GM19239 (cell line): ENCODE measurements at places on chromosomes 3 and 15.
A peak's percentile ranks its signal among the peaks of the same experiment; 100 is the strongest.

DNA sequence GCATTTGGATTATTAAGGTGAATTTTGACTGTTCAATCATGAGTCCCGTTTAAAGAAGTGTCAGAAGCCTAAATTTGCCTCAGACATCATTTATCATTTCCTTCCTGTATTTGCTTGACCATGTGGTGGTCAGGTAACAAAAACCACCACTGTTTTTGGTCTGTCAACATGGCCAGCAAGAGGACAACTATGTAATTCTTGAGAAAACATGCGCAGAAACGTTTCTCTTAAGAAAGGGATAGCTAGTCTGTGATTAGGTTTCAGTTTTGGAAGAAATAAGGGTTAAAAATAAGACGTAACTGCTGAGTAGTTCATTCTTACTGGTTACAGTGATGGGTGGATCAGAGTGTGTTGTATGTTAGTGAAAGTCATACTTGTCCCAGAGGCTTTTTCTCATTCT lies 204.5 kb downstream of the AKAP13 start:
- DNase-seq, result no peak

DNA sequence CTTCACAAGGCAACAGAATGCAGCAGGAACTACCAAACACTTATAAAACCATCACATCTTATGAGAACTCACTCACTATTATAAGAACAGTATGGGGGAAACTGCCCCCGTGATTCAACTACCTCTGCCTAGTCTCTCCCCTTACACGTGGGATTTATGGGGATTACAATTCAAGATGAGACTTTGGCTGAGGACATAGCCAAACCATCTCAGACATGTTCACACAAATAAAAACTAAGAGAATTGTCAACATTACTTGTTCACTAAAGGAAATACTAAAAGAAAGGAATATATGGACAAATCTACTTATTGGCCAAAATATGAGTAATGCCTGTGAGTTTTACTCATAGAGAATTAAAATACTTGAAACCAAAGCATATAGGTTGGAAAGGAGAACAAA lies 505.1 kb downstream of the IGSF11 start:
- no peak for DNase-seq

- DNase-seq, result no peak
These were observed 1.2 kb downstream of the ZNF770 start for GRCh38 chr15:34986771-34987480.

DNA sequence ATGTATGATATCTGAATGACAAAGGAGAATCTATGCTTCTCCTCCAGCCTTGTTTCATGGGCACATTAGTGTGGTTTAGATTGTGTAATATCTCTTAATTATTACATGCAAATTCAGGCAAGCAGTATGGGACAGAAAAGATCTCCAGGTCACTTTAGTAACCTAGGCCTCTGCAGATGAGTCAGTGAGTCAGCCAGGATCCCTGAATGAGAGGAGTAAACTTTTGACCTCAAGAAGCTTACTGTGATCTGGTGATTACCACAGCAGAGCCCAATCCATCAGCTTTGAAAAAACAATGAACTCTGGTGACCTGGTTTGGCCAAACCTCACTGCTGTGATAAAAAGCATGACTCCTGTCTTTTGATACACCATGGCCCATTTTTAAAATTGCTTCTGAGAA lies 107.8 kb downstream of the LRRN1 start:
- no peak for DNase-seq

GRCh38 chr15:45169608-45170480 lies 17.9 kb downstream of the SHF start:
- DNase-seq, result no peak

GRCh38 chr3:13612829-13613228 lies 63.9 kb downstream of the FBLN2 start:
- no peak for DNase-seq

GRCh38 chr3:45508483-45509037 lies 86.0 kb upstream of the LIMD1 start:
- no peak for DNase-seq

GRCh38 chr3:10496121-10496863 lies 9.1 kb downstream of the ATP2B2 start:
- no peak for DNase-seq

GRCh38 chr3:128081226-128081625 lies 29.0 kb downstream of the SEC61A1 start:
- DNase-seq, result no peak

GRCh38 chr3:159501029-159501428 lies 487.6 kb upstream of the IL12A start:
- DNase-seq, result no peak

DNA sequence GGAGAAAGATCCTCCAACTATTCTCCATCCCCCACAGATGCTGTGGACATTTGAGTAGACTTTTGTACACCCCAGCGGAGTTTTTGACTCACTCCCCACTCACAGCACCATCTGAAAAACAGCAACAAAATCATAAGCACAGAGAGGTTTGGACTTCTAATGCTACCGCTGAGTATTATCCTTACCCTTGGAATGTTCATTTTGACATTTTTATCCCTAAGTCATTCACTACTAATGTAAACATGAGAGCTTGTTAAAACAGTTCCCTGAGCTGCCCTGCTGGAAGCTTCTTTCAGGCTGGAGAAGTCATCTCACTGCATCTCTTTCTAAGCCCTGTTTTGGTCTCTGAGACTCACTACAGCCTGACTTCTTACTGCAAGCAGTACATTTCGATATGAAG lies 1045.9 kb downstream of the MCTP2 start:
- DNase-seq, result no peak

- DNase-seq, result peak; percentile 95
These were observed at the start of gene WDR6 for GRCh38 chr3:49007068-49007770. WDR6 (plus strand) TSS chr3:49007391; CDS start chr3:49007432, 41 bp downstream.

DNA sequence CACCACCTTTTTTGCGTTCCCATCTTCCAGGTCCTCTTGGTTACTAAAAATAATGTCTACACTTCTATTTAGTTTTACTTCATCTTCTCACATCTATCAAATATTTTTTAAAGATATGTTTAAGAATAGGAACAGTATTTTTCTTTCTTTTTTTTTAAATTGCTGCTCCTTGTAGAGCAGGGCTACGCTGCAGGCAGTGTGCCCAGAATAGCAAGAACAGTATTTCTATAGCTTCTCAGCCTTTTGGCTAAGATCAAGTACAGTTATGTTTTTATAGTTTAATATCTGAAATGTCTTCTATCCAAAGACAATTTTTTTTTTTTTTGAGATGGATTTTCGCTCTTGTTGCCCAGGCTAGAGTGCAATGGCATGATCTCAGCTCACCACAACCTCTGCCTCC lies 73.0 kb downstream of the MYO9A start:
- DNase-seq, result no peak

GRCh38 chr15:62472616-62473299 lies 307.7 kb upstream of the C2CD4B start:
- DNase-seq, result no peak

- no peak for DNase-seq
These were observed 44.7 kb downstream of the SGO1 start for GRCh38 chr3:20141316-20141715.

- no peak for DNase-seq
These were observed 53.0 kb upstream of the TPM1 start for GRCh38 chr15:62989366-62990055.

DNA sequence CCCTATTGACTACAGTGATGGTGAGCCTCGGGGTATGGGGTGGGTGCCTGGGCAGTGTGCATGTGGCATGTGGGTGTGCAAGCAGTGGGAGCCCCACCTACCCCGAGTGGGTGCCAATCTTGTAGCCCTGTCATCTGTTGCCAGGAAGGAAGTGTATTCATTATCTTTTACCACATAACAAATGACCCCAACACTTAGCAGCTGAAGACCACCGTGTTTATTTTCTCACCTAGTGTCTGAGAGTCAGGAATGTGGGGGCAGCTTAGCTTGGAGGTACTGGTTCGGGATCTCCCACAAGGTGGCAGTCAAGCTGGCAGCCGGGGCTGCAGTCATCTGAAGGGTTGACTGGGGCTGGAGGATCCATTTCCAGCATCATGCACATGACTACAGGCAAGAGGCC lies 21.7 kb downstream of the XYLB start:
- DNase-seq, result no peak

- no peak for DNase-seq
These were observed 77.3 kb downstream of the LRTM1 start for GRCh38 chr3:54850484-54851018.

DNA sequence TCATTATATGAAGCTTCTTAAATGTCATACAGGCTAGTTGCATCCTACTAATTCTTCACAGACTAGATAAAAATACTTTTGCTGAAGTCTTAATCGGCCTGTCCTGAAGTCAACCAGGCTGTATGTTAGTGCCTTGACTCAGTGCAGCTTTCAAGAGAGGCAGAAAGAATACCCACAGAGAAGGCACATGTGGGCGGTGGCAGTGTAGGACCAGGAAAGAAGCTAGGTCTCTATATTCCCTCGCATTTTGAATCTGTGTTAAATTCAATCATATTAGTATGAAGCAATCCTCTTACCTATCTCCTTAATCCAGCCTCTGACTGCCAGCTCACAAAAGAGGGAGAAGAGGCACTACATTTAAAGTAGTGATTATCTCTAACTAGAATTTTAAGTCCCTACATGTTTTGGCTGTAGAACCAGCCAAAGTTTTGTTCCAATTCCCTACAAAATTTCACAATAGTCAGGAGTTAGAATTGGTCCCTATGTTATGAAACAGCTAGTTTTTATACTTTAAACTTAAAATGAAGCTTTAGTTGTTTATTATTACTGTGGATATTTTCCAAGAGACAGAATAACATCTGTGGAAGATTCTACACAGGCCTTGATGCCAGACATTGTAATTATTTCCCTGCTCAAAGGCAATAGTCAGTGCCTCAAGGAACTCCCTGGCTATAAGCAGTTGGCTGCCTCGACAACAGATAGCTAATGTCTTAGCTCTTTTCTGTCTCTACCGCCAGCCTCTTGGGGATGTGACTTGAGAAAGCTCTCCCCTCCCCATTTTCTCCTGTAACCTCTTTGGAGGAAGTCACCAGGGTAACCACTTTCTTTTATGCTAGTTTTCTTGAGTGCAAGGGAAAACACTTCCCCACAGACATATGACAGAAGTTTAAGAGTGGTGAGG lies 31.9 kb downstream of the CRTC3 start:
- DNase-seq, result no peak

DNA sequence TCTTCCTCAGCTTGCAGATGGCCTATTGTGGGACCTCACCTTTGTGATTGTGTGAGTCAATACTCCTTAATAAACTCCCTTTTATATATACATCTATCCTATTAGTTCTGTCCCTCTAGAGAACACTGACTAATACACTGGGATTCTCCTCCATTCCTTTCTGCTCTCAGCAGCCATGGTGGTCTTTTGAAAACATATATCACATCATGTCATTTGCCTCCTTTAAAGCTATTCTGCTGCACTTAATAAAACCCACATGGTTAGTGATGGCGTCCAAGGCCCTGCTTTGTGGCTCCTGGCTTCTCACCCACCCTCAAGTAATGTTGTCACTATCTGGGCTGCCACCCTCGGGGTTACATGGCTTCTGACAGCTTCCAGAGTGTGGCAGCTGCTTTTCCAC lies 169.5 kb downstream of the CADPS start:
- no peak for DNase-seq

- DNase-seq, result no peak
These were observed 419.2 kb downstream of the DIPK2A start for GRCh38 chr3:144390786-144391185.

- no peak for DNase-seq
These were observed 728.2 kb upstream of the NECTIN3 start for GRCh38 chr3:110343376-110343775.

- no peak for DNase-seq
These were observed 88.6 kb downstream of the SEC22A start for GRCh38 chr3:123290107-123290930.

DNA sequence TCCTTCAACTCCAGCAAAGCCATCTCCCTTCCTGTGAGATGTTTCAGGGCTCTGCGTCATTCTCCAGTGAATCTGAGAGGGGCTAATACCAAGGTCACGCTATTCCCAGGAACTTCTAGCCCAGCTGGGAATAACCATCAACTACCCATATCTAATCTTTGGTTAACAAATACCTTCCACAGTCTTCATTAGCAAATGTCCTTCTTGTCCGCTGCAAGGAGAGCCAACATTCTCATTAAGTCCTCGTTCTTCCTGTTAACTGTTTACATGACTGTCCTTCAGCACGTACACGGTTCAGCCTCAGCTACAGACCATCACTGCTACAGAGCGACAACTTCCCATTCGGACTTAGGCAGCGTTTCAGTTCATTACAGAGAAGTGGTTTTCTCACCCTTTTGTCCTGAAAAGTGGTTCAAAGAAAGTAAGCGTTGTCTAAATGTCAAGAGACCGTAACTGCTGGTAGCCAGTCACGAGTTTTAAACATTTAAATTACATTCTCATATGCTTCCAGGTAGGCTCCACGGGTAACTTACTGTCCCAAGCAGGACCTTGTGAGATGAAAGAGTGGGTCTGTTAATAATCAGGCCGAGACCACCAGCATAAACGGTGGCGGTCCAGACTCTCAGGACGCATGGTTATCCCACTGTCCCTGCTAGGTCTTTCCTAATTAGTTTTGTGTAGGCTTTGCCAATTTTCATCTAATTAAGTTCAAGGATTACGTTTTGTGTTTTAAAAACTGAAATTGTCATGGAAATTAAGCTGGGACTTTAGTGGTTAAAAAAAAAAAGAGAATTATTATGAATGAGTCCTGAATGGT lies 63.8 kb downstream of the CHSY1 start:
- DNase-seq, result no peak

GRCh38 chr3:128091586-128091985 lies 32.0 kb downstream of the RUVBL1 start:
- DNase-seq, result no peak

- DNase-seq, result no peak
These were observed 385.8 kb downstream of the TBC1D5 start for GRCh38 chr3:17356585-17356984.

GRCh38 chr15:90930861-90931574 lies 1.3 kb downstream of the HDDC3 start:
- no peak for DNase-seq

GRCh38 chr3:12901623-12902045 lies 60.3 kb upstream of the RPL32 start:
- no peak for DNase-seq

DNA sequence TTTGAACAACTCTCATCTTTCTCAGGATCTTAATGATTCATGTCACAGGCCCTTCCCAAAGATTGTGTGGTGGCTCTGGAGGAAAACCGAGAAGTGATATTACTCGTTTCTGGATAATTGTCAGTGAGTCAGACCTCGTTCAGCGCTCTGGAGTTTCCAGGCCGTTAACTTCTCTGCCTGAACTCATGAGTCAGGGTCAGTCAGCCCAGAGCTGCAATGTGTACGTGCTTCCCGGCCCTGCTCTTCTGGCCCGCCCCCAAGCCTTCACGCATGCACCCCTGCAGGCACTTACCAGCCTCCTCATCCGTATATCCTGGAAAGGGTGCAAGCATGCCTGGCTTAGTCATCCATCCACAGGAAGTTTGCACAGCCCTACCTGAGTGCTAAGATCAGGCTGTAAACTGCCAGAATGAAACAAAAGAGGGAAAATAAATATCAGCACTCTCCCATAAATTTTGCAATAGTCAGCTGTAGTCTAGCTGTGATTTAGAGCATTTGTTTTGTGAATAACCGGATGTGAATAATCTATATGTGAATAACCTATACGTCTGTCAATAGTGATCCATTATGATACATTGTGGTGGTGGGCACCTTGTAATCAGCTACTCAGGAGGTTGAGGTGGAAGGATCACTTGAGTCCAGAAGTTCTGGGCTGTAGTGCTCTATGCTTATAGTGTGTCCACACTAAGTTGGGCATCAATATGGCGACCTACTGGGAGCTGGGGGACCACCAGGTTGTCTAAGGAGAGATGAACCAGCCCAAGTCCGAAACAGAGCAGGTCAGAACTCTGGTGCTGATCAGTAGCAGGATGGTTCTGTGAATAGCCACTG lies 35.3 kb upstream of the SEMA4B start:
- no peak for DNase-seq

GRCh38 chr15:40948706-40949473 lies 4.4 kb upstream of the CHAC1 start:
- no peak for DNase-seq
